ENCODE measurements at places on chromosomes 16 and 17.
A peak's percentile ranks its signal among the peaks of the same experiment; 100 is the strongest.

- DNase-seq: no peak
Observed at GRCh38 chr16:3140603-3141427, 6.0 kb downstream of the ZNF213 start.

GRCh38 chr17:1783834-1784611 is 22.2 kb downstream of the SERPINF1 start:
- DNase-seq: peak; percentile 40

DNA sequence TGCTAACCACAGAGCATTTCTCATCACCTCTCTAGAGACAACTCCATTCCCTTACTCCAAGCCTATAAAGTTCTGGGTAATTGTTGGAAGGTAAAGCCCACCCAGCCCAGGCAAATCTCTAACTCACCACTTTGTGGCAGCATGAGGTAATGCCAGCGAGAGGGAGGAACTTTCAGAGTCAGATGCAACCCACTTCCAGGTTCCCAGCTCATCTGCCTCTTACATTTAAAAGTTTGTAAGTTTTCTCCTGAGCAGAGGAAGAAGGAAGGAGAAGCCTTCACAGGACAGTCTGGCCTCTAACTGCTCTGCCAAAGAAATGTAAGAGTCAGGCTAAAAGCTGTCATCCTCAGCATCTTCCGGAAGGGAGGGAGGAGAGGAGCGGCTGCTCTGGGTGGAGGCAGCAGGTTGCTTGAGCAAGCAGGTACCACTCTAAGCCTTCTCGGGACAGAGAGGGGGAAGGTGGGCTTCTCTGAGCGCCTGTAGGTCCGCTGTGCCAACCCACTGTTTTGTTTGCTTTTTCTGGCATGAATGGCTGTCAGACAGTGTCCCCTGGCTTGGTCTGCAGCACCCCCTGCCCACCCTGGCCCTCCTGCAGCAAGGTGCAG is 1.0 kb downstream of the ZNF319 start:
- no peak for DNase-seq

- DNase-seq: no peak
Observed at GRCh38 chr16:285146-286055, 2.4 kb downstream of the PDIA2 start.

DNA sequence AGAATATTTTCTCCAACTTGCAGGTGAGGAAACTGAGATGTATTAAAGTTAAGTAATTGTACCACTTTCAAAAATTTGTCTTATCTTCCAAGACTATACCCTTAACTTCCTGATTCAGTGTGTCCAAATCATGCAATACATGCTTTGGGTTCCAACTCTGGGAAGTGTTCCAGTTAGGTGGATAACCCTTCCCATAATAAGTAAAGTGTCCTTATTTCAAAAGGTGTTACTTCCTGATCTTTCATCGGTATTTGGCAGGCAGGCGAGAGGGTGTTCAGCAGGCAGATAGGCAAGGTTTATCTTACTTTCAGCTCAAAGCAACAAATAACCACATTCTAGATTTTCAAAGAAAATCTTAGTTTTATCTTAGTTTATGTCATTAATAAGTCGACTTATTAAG is 46.3 kb upstream of the ARHGAP44 start:
- no peak for DNase-seq

DNA sequence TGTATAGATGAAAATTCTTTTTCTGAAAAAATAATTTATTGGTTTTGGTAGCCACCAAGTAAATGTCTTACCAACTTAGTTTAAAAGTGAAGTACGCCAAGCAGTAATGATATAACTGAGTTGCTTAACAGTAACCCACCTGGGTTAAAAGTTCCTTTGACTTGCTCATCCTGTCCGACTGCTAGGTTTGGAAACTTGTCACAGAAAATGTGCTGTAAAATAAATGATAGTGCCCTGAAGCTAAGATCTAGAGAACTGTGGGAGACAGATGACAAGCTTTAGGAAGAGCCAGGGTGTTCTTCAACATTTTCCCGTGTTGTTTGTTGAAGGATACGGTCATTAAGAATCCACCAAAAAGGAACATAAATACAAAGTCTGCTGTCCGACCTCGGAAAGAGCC is 5.0 kb downstream of the DERL2 start:
- no peak for DNase-seq

DNA sequence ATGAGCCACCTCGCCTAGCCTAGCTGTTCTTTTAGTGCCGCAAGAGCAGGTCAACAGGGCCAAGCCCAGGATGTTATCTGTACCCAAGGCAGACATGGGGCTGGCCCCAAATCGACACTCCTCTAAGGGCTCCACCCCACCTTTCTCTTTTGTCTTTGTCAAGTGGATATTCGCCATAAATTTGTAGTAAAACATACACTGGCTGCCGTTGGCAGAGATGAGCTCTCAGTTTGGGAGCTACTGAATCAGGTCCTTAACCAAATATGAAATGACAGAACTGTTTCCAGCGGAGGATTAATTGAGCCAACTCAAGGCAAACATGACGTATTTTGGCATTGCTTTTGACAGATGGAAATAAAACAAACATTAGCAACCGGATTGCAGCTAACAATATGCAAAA is 556.9 kb upstream of the CDH5 start:
- DNase-seq: no peak

- no peak for DNase-seq
Observed at GRCh38 chr16:86077243-86077940, 178.4 kb downstream of the IRF8 start.

GRCh38 chr17:39569126-39569525 is 38.6 kb downstream of the NEUROD2 start:
- DNase-seq: no peak

DNA sequence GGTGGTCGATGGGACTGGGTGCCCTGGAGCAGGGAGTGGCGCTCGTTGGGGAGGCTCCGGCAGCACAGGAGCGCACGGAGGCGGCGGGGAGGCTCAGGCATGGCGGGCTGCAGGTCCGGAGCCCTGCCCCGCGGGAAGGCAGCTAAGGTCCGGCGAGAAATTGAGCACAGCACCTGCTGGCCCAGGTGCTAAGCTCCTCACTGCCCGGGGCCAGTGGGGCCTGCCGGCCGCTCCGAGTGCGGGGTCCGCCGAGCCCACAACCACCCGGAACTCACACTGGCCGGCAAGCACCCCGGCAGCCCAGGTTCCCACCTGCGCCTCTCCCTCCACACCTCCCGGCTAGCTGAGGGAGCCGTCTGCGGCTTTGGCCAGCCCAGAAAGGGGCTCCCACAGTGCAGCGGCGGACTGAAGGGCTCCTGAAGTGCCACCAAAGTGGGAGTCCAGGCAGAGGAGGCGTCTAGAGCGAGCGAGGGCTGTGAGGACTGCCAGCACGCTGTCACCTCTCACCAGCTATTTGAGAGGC is 88.8 kb upstream of the EEF2KMT start:
- DNase-seq: no peak

GRCh38 chr17:4721203-4722135 is 9.8 kb upstream of the MED11 start:
- no peak for DNase-seq

DNA sequence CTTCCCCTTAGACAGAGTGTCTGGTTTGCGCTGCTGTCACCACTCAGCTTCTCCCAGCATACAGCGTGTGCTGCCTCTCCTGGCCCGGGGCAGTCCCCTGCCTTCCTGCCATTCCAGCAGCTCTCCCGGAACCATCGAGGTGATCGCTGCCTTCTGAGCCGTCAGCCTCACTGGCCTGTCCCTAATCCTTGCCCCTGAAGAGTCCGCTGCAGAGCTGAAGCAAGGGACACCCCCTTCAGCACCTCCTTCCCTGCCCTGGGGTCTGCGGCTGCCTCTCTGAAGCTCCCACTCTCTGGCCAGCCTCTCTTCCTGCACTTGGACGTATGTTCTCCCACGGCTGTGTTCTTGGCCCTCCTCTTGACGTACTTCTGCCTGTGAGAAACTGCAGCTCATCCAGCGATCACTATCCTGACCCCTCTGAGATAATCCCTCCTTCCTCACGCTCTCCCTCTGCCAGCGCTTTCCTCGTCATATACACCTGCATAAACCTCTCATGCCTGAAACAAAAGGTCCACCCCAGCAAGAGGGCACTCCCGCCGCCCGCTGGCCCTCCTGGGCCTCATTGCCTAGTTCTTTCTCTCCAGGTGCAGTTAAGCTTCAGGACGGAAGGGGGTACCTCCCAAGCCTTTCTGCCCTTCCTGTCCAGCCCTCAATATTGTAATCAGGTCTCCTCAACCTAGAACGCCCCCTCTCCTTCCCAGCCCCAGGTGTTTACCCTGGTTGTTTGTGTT is 220.6 kb upstream of the CHMP6 start:
- no peak for DNase-seq

GRCh38 chr17:8692916-8693315 is 51.7 kb downstream of the CCDC42 start:
- no peak for DNase-seq

DNA sequence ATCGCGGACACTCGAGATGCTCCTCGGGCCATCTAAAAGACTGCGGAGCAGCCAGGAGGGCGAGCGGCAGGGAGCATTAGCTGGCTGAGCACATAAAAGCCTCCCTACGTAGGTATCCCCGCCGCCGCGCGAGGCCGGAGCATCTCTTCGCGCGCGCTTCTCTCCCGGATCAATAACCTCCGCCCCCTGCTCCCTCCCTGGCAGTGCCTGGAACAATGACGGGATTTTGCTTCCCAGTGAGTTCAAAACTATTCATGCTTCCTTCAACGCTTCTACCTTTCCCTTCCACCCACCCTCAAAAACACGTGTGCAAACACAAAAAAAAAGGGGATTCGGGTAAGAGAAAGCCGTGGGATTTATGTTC is 984 bp downstream of the CENPV start:
- DNase-seq: peak; percentile 51

Data from posterior cingulate gyrus (tissue), 11 donors.